ENCODE measurements at places on chromosomes 2 and 18.

GRCh38 chr18:74444104-74444503 is 13.0 kb downstream of the DIPK1C start:
- no peak for DNase-seq

DNA sequence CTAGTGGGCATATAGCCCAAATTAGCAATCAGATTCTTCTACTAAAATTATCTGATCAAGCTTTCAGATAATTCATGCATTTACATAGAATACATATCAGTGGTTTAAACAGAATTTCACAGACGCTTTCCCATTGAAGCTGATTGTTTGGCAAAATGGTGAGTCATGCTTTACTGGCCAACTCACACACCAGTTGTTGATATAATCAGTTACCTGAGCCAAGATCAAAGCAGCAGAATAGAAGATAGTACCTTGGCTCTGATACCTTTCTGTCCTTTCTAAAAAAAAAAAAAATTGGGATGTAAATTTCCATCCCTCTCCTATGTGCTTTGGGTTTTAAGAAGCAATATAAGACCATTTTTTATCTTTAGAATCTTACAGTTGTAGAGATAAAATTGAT is 178.0 kb downstream of the MCFD2 start:
- no peak for DNase-seq

DNA sequence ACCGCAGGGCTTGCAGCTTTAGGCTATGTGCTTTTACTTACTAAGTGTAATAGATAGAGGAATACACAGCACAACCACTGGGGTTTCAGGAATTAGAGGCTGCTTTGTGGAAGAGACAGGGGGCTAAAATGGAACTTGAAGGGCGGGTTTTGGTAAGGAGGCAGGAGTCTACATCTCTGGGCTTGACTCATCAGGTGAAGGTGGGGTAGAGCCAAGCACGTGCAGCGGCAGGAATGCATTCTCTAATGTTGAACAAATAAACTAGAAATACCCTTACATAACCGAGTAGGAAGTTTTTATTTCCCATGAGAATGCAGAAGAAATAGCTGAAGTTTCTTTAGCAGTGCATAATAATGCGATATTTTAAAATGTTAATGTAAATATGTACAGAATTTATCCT is 673.8 kb upstream of the SALL3 start:
- DNase-seq = no peak

DNA sequence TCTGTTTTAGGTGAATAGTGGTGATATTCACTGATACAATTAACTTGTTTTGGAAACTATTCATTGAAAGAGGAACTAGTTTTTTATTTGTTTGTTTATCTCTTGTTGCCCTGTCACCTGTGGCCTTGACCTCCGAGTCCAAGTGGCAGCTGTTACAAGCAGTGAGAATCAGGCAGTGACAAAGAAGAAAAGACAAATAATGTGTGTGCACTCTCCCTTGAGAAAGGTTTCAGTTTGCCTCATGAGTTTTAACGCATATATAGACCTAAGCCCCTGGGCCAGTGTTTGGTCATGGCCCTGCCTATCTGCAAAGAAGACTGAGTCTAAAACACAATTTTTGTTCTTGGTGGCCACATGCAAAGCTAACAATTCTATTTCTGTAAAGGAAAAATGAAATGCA is 15.3 kb downstream of the KYNU start:
- no peak for DNase-seq

GRCh38 chr2:97931118-97931857 is 64.5 kb downstream of the TMEM131 start:
- no peak for DNase-seq

- no peak for DNase-seq
Measured at GRCh38 chr18:10875811-10876210, 273.6 kb downstream of the PIEZO2 start.

- DNase-seq = no peak
Measured at GRCh38 chr18:8367217-8367988, 241.8 kb upstream of the RAB12 start.

GRCh38 chr18:23209031-23209430 is 73.7 kb downstream of the CABLES1 start:
- DNase-seq = no peak

GRCh38 chr2:69087211-69087911 is 74.4 kb downstream of the ANTXR1 start:
- no peak for DNase-seq

DNA sequence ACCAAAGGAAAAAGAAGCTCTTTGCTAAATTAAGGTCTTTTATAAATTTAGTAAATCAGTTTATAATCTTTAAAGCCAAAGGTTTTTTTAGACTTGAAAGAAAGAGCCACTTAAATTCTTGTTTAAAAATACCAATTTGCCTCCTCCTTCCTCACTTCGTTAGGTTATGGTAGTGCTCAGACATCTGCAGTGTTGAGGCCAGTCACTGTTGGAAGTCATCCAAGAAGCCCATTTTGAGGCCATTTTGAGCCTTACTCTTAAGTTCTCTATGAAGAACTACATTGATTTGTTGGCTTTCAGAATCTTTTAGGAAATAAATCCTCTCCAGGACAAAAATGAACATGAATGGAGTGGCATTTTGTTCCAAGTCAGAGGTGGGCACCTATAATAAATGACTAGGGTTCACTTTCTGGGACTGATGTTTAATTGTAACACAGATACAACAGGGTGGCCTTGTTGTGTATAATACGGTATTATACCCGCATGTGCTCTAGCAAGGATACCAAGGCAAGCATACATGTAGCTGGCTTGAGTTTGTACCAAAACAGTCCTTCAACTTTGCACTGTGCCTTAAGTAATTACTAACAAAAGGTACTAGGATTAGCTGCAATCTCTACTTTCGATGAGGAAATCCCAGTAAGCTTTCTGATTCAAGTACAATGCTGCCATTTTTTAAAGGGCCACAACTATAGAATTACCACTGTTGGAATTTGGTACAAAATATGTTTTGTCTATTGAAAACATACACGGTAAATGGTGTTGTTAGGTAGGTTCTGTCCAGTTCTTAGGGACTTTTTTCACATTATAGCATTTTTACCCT is 22.8 kb downstream of the SLC66A3 start:
- no peak for DNase-seq

All from stimulated activated CD8-positive, alpha-beta memory T cell treated with anti-CD3 and anti-CD28 coated beads, Interleukin-2, amount 100 ng/mL, for 48 hours (primary cell).